H1 (cell line): ENCODE measurements at places on chromosomes 6 and 20.
A peak's percentile ranks its signal among the peaks of the same experiment; 100 is the strongest.

GRCh38 chr6:76135481-76135880 is 63.0 kb upstream of the IMPG1 start:
- no peak for DNase-seq

DNA sequence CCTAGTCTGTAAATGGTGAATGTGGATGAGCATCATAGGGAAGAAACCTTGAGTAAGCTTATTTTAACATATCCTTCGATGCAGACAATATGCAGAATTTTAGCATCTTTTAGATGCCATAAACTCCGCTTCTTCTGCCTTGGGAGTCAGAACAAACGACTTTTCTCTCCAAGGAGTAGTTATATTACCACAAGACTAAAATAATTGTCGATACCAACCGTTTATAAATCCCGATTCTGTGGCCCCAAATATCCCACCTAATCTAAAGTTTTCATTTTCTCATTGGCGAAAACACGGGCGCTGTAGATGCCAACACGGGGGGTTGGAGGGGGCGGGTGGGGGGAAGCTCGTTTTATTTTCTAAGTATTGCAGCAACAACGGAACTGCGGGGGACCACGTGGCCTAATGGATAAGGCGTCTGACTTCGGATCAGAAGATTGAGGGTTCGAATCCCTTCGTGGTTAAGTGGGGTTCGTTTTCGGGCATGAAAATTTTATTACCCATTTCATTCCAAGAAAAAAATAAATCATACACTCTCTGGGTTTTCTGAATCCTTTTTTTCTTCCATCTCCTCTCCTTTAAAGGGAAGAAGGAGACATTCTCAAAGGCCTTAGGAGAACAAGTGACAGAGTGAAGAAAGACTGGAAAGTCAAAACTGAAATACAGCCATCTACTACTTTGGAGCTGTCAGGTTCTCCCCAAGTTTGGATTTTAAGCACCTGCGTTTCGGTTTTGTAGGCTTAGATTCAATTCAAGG is 65.5 kb upstream of the BTN3A2 start:
- peak; percentile 83 for DNase-seq

GRCh38 chr20:50246367-50247195 is 56.0 kb downstream of the CEBPB start:
- DNase-seq = no peak

- peak; percentile 21 for DNase-seq
Observed at GRCh38 chr20:1185790-1186334, 1.1 kb upstream of the TMEM74B start.

GRCh38 chr6:79670789-79671188 is 39.7 kb downstream of the SH3BGRL2 start:
- no peak for DNase-seq

- DNase-seq = no peak
Observed at GRCh38 chr20:64273109-64273508, 17.6 kb downstream of the PCMTD2 start.

DNA sequence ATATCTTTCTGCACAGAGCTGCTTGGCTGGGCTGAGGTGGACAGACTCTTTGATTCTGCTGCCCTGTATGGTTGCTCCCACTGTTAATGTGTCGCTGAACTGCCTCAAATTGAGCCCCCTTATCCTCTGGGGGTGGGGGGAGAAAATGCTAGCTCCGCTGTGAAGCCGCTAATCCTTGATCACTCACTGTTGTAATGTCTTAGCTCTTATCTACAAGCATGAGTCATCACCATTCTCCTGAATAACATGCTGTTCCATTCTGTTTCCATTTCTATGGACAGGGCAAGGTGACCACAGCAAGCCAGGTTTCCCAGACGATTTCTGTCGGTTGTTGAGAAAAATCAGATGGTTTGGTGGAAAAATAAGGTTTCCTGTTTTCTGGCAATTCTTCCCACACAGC is 218.4 kb upstream of the GGTLC1 start:
- DNase-seq = no peak

GRCh38 chr6:146962329-146962728 is 241.9 kb upstream of the STXBP5 start:
- no peak for DNase-seq

DNA sequence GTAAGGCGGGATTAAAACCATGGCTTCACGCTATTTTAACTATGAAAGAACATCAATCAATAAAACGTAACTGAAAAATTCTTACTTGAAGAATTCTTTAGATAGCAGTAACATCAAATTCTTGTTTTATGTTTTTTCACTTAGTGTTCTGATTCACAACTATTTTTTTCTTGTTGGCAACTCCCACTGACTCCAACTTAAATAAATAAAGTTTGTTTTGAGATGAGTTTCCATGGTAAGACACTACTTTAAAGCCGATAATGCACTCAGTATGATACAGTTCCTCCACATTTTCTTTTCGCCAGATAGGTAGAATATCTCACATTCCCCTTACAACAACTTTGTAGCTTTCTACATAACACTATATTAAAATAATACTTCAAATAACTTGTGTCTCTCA is 33.1 kb upstream of the CNKSR3 start:
- no peak for DNase-seq

DNA sequence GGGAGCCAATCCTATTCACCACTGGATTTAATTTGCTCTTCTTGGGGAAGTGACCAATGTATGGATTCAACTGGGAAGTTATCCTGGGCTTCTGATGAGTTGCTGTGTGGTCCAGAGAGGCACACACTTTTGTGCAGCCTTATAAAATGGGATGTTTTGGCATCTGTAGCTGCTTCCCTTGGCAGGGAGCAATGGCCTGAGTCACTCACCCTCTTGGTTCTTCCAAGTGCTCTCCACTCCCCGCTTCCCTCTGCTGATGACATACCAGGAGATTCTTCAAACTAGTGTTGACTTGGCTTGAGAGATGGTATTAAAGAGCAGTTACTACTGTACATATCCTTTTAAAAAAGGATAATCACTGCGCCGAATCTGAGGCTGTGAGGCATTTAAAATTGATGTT is 105.8 kb downstream of the JARID2 start:
- no peak for DNase-seq

GRCh38 chr6:13767121-13767808 is 47.1 kb downstream of the MCUR1 start:
- DNase-seq = no peak

DNA sequence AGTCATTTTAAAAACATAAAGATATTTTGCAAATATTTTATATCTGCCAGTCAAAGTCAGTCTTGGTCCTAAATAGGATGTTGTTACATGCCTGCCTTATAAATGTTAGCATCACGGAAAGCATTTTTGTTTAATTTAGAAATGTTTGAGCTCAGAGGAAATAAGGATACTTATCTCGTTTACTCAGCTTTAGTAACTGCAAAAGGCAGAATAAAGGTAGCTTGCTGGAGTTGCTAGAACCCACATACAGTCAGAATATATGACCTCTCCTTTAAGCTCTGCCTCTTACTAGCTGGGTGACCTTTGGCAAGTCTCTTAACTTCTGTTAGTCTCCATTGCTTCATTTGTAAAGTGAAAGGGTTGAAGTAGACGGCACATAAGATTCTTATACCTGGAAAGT is 867.3 kb downstream of the KIF16B start:
- no peak for DNase-seq

DNA sequence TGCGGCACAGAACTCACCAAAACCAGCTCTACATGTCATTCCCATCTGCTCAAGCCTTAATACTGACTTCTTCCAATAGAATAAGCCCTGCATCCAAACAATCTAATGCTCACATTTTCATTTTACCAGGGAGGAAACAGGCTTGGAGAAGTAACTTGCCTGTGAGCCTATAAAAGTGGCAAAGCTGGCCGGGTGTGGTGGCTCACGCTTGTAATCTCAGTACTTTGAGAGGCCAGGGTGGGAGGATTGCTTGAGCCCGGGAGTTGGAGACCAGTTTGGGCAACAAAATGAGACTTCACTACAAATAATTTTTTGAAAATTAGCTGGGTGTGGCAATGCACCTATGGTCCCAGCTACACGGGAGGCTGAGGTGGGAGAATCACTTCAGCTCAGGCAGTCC is 133.7 kb downstream of the LY86 start:
- no peak for DNase-seq
